ENCODE measurements at places on chromosomes 1 and 21.

DNA sequence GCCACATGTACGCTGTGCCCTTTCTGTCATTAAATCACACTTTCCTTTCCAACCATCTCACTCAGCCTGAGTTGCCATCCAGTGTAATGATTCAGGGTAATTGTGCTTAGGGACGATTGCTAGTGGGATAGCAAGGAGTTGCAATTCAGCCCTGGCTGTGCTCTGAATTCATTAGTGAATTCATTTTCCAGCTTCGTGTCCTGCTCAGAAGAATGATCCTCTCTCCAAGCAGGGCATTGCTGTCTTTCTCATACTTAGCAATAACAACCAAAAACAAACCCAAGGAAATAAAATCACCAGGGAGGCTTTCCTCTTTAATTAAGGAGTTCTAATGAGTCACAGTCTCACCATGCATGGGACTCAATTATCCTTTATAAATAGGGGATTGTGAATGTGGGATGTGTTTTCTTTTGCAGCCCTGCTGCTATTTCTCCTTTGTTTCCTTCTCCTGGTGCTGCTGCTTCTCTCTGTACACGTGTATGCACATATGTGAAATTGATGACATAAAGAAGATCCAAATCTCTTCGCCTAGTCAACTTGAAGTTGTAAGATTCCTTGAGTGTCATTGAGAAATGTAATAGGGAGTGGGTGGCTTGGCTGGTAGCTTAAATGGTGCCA is 167.0 kb downstream of the TSEN15 start:
- DNase-seq: no peak

GRCh38 chr1:210232511-210233215 is at the start of gene SERTAD4:
Gene SERTAD4 (plus strand): TSS chr1:210232796. CDS start chr1:210237961, 5,165 bp downstream.
- DNase-seq: no peak

DNA sequence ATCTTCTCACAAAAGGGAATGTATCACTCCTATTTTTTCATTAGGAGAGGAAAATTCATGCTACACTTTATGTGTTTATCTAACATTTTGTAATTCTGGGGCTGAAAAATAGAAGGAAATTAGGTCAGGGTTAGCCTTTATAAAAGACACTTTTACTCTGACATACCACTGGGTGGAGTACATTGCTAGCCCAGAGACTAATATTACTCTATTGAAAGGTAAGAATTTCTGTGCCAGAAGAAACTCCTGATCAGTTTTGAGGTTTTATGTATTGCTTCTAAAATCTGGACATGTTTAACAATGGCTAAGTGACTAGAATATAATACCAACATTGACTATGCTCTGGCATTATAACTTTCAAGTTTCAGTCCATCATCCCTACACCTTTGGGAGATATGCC is 724.6 kb downstream of the USP25 start:
- DNase-seq: no peak

GRCh38 chr1:99685516-99686180 is 39.7 kb downstream of the PALMD start:
- no peak for DNase-seq

DNA sequence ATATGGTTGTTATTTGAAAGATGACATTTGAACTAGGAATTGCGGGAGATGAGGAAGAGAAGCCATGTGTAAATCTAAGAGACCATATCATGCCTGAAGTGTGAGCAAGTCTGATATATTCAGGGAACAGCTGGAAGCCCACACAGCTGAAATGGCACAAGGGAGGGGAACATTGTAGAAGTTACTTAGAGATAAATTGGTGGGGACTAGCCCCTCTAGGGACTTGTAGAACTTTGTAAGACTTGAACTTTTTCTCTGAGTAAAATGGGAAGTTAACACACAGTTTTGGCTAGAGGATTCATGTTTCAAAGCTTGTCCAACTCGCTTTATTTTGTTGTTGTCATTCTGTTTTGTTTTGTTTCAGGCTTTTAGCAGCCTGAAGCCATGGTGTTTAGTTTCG is 216.4 kb downstream of the FMN2 start:
- no peak for DNase-seq

DNA sequence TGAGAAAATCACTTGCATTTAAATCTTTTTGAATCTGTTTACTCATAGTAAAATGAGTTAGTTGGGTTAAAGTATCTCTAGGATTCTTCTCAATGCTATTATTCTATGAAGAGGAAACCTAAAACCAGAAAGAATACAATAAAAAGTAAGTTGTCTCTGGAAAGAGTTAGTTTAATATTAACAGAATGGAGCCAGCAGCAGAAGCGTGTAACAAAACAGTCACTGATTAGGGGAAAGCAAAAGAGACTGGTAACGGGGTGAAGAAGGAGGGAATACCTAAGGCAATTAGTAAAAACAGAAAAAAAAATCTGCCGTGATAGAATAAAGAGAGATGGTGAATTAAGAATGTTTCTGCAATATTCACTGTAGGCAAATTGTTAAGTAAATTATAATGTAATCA is 60.0 kb downstream of the NRDC start:
- DNase-seq: no peak

DNA sequence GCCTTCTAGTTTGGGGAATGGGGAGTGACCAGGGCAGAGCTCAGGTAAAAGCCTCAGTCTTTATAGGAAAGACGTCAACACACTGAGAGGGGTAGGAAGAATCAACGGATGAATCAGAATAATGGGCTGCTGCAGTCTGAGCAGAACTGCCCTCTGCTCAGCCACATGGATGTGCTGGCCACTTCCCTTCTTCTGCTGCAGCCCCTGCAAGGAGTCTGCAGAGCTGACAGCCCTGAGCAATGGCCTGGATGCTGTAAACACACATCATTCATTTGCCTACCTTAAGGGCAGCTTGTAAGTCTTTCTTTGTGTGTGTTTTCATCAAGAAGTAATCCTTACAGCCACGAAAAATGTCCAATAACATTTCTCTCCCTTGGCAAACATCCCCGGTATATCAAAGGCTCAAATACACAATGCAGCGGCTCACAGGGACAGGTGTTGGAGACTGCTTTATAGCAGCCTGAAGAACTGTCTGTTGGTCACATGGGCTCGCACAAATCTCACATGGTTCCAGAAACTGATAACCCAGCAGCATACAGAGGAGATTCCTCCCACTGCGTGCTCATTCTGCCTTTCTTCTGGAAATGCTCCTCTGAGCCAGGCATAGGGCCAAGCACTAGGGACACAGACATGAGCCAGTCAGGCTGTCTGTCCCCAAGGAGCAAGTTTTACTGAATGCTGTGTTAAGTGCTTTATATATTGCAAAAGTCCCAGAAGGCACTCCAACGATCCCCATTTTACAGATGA is 110.1 kb downstream of the HMGB4 start:
- DNase-seq: no peak

DNA sequence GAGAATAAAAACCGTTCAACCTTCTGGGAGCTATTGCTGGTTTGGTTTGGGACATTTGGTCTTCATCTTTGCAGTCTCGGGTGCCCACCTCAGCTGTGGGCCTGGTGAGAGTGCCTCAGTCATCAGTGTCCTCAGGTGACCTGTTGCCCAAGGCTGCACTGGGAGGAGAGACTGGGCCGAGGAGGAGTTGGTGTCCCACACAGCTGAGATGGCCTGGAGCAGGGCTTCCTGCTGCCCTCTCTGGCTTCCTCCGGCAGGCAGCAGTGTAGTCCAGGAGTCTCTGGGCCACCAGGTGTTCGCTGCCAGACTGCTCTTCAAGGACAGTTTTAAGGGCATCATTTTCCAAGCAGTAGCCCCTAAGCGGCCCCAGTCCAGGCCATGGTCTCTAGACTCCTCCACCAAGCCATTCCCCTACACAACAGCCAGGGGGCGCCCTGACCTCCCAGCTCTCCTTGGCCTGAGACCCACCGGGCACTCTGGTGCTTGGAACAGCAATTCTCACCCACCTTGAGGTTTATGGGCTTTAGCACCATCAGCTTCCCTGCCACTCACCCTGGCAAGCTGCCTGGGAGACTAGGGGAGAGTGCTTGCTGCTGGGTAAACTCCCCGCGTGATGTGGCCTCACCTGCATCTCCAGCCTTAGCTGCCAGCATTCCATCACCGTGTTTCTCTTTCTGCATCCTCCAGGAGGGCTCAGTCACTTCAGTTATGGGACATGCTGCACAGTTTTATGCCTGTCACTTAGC is 9.1 kb upstream of the SYTL1 start:
- DNase-seq: no peak

DNA sequence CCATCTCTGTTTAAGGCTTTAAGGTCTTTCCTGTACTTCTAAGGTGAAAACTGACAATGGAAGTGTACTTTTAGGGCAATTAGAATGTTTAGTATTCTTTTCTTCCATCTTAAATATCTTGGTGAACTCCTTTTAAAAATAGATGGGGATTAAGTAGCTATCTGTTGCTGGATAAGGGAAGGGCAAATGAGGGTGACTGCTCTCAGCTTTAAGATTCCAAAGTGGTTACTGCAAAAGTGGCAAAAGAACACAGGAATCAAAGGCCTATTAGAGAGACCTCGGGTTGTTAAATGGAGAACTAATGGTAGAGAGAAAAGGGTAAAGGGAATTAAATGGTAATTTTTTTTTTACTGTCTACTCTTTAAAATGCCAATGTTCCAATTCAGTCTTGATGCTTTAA is 774.1 kb upstream of the B3GALT2 start:
- DNase-seq: no peak

GRCh38 chr1:228095938-228096337 is 7.2 kb downstream of the C1orf35 start:
- DNase-seq: no peak

DNA sequence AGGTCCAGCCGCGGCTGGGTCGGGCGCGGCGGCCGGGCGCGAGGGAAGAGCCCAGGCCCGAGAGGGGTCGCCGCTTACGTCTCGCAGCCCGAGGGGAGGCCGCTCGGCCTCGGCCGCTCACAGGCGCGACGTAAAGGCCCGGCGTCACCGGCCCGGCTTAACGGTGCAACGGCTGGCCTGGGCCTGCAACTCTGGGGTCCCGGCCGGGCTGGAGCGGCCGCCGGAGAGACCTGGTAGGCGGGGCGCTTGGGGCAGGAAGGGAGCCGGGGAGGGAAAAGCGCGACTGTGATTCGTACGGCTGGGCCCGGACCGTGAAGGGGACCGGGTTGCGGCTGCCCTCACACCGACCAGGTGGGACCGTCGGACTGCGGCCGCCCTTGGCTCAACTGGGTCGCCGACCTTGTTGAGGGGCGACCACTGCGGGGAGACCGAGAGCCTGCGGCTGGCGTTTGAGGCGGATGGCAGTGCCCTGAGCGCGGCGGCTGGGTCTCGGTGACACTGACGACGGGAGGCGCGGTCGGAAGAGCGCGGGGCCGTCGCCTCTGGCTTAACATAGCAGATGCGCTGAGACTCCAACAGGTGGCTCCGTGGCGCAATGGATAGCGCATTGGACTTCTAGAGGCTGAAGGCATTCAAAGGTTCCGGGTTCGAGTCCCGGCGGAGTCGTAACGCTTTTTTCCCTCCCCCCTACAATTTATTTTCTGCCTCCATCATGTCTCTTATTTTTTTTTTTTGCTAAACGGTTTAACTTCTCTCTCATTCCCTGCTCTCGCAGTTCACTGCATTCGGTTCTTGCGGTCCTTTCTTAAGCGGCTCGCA is 31.8 kb downstream of the DNTTIP2 start:
- DNase-seq: peak; percentile 72

DNA sequence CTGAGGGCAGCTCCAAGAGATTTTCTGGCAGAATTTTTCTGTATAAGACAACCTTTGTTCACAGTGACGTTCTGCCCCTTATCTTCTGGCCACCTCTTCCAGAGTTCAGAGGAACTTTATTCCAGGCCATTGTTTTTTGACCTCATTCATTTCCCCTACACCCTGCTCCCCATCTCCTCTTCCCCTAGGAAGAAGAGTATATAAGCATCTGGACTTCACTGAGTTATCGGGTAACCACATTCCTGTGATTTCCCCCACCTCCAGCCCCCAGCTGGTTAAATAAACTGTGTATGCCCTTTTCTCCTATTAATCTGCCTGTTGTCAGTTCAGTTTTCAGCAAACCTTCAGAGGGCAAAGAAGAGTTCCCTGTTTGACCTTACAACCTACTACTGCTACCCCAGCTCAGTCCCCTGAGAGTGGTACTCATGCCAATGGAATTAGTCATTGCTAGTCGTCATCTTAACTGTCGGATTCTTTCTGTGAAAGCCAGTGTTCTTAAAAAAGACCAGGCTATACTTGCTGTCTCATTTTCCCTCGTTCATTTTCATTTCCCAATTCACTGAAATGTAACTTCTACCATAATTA is 14.3 kb upstream of the ALG14 start:
- DNase-seq: peak; percentile 86

DNA sequence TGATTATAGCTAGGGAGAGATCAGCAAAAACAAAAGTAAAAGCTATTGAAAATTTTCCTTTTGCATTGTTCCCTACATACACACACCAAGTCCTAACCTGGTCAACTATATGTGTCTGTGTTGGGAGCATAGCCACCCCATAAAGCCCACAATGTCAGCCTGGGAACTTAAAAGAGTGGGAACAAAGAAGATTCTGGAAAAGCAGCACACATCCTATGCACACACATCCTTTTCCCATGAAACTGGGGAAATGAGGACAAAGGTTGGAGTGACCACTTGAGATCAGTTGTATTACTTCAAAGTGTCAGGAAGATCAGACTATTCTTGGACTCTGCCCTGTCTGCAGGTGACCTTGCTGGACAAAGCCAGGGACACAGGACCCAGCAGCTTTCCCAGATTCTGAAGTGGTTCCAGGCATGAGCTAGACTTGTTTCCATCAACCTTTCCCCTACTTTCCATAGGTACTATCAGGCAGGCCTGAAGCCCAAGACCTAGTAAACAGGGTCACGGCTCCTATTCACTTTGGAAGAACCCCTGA is 15.9 kb downstream of the TXNIP start:
- no peak for DNase-seq

GRCh38 chr1:203769505-203770343 is 4.7 kb downstream of the LAX1 start:
- DNase-seq: peak; percentile 75

- no peak for DNase-seq
Observed at GRCh38 chr1:155192346-155193274, 15.1 kb downstream of the THBS3 start.

GRCh38 chr1:228085287-228085951 is 2.9 kb downstream of the ARF1 start:
- no peak for DNase-seq

- peak; percentile 48 for DNase-seq
Observed at GRCh38 chr1:1013105-1013921, at the start of gene ISG15. Gene ISG15 (plus strand): TSS chr1:1013497. CDS start chr1:1013574, 77 bp downstream.

- DNase-seq: no peak
Observed at GRCh38 chr1:222099746-222100145, 357.9 kb upstream of the DUSP10 start.

GRCh38 chr21:43361127-43361492 is 65.8 kb downstream of the SIK1 start:
- DNase-seq: no peak
